ENCODE measurements at places on chromosomes 2 and 18. TPM values are rescaled to one million over a fixed set of nuclear protein-coding genes. Genes with fewer than 3 reads are reported as not detected.

DNA sequence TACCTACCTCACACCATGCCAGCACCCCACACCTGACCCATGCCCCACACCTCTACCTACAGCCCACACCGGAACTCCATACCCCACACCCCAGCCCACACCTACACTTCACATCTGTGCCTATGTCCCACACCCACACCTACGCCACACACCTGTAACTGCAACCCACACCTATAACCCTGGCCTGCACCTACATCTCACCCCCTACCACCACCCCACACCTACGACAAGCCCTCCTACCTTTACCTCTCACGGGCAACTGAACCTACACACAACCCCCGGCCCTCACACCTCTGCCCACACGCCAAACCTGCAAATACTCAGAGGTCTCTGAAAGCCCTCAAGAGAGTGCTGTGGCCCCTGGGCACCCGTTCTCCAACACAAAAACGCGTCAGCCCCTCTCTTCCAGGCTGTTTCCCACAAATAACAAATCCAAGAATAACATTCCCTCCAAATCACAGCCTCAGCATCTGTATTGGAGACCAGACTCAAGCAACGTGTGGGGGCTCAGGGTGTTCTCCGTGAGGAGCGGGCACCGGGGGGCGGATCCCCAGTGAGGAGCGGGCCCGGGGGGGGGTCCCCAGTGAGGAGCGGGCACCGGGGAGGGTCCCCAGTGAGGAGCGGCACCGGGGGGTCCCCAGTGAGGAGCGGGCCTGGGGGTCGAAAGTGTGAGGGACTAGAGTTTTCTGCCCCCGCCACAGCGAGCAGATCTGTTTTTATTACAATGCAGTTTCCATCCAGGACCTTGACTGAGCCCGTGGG, 33.4 kb downstream of the SLC66A2 start:
- no peak for DNase-seq

GRCh38 chr2:236265675-236266074, 1.5 kb upstream of the ASB18 start:
- DNase-seq: no peak

GRCh38 chr2:71599038-71599437, 145.7 kb downstream of the DYSF start:
- no peak for DNase-seq

DNA sequence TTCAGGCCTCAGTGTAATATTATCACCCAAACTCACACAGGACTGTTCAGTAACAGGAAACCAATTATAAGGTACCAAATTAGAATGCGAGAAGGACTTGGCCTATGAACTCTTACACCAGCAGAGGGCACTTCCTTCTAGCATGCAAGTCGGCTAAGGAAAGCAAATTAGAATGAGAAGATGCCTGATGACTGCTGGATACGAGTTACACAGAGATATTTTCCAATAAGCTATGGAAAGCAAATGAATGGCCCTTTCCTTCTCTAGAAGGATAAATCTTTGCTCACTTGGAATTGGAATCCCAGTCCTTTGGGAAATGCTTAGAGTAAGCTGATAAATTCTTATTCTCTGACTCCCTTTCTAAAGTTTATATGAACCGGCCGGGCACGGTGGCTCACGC, 109.8 kb downstream of the AP1S3 start:
- DNase-seq: peak; percentile 70

DNA sequence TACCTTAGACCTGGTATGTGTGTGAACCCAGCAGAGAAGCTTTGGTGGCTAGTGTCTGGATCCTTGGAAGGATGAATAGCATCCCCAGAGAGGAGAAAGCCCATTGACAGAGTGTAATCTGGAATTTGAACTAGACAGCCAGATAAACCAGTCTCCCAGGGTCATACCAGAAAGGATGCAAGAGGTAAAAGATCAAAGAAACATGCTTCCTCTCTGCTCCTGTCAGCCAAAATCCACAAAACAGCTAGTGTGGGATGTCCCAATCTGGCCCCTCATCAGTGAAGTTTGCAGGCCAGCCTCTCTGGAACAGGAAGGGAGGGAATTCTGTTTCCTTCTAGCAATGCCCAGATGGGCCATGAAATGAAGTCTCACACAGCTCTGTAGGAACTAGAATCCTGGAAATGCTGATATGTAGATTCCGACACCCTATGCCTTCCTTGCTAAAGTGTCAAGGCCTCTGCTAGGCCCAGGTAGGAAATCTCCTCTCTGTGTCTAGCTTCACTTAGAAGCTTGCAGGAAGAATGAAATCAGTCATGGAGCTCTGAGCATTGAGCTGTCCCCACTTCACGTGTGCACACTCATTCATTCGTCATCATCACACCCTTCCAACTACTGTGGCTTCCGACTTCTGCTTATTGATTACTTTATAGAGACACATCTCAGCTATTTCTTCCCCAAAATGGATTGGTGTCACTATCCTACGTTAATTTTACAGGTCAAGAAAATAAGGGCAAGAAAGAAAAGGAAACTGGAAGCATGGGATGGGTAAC, 38.0 kb downstream of the EVA1A start:
- no peak for DNase-seq

- no peak for DNase-seq
These were observed 45.7 kb downstream of the PMAIP1 start for GRCh38 chr18:59945544-59945943.

DNA sequence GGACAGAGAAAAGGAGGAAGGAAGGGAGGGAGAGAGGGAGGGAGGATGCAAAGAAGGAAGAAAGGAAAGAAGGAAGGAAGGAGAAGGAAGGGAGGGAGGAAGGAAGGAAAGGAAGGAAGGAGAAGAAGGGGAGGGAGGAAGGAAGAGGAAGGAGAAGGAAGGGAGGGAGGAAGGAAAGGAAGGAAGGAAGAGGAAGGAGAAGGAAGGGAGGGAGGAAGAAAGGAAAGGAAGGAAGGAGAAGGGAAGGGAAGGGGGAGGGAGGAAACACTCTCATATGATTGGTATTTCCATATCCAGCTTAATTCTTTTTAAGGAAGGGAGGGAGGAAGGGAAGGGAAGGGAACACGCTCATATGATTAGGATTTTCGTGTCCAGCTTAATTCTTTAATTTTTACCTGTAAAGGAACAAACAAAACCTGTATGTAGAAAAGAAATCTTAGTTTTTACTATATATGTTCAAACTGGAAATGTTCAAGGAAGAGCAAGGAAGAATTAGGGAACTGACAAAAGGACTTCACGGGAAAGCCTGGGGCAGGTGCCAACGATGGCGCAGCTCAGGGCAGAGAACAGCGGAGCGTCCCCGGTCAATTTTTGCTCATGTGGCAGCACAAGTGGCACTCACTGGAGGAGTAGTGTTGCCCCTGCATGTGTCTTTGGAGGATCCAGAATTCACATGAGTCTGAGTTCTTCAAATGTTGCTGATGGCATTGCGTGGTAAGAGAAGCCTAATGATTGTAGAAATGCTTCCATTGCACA, 228.6 kb downstream of the ZNF516 start:
- no peak for DNase-seq

The VRK2 gene
- 22.0 TPM for total RNA-seq

DNA sequence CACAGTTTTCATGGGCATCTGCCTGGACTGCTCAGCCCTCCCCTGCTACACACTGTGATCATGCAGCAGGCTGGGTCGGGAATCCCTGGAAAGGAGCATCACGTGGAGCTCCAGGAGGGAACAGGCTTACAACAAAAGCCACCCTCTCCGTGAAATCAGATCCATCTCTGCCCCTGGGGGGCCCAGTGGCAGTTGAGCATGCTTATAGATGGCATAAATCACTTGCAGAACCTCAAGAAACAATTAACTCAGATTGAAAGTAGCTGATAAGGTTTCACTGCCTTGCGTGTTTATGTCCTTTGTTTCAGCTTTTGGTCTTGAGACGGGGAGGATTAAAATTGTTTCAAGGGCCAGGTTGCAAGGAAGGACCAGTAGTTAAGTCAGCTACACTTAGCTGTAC, 354.8 kb upstream of the MEIS1 start:
- no peak for DNase-seq

GRCh38 chr18:66742832-66743231, 138.9 kb upstream of the CDH19 start:
- DNase-seq: no peak

GRCh38 chr2:46574457-46575355, 95.3 kb downstream of the TMEM247 start:
- no peak for DNase-seq

DNA sequence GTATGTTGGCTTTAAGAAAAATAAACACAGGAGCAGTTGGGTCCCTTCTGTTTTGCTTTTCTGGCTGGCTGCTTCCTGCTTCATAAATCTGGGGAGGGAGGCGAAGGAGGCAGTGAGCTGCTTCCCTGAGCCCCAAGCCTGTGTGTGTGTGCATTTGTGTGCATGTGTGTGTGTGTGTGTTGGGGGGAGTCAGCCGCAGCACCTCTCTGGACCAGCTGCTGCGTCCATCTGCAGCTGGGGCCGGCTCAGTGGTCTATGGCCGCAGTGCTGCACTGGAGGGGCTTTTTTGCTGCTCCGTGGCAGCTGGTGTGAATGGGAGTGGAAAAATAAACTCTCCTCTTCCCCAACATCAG, 192.3 kb downstream of the RNF144A start:
- DNase-seq: no peak

DNA sequence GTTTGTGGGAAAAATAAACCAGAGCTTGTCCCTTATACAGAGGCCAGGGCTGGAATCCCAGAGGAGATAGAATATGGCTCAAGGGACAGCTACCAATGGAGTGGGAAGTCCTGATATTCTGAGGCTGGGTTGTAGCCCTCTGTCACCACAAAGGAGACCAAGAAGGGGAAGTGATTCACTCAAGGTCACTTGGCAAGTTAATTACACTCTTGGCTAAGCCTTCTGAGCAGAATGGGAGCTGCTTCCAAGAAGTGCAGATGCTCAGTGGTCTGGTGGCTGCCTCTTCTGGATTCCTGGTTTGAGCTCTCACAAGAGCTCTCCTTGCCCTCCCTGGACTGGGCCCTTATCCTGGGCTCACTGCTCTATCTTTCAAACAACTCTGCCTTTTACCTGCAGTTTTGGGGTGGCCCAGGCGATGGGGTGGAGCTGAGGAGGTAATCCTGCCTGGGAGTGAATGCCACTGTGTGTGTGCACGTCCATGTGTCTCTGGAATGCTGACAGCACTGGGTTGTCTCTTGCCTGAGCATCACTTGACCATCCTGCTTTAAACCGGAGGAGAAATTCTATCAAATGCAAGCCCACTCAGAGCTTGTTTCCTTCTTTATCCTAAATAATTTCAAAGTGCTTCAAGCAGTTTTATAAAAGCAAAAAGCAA, 168.2 kb downstream of the KCNS3 start:
- DNase-seq: no peak

Data from kidney epithelial cell (primary cell).